NCI-H146 (cell line): ENCODE measurements at places on chromosomes 5 and 9.

GRCh38 chr9:11190719-11191118, 577.9 kb upstream of the PTPRD start:
- no peak for DNase-seq

- DNase-seq = no peak
Measured at GRCh38 chr9:133154097-133154989, 9.4 kb downstream of the GBGT1 start.

GRCh38 chr5:115064380-115064779, 105.3 kb downstream of the TRIM36 start:
- DNase-seq = no peak

GRCh38 chr5:55913466-55914413, 62.6 kb downstream of the IL31RA start:
- DNase-seq = no peak

- DNase-seq = no peak
Measured at GRCh38 chr9:84970432-84970831, 300.9 kb downstream of the NTRK2 start.

DNA sequence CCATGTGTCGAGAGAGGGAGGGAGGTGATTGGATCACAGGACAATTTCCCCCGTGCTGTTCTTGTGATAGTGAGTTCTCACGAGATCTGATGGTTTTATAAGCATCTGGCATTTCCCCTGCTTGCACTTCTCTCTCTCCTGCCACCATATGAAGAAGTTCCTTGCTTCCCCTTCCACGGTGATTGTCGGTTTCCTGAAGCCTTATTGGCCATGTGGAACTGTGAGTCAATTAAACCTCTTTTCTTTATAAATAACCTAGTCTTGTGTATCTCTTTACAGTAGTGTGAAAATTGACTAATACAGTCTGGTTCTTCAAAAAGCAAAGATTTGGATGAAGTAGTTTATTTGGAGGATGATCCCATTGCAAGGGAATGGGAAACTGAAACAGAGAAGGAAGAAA, 11.3 kb upstream of the MIER3 start:
- no peak for DNase-seq

DNA sequence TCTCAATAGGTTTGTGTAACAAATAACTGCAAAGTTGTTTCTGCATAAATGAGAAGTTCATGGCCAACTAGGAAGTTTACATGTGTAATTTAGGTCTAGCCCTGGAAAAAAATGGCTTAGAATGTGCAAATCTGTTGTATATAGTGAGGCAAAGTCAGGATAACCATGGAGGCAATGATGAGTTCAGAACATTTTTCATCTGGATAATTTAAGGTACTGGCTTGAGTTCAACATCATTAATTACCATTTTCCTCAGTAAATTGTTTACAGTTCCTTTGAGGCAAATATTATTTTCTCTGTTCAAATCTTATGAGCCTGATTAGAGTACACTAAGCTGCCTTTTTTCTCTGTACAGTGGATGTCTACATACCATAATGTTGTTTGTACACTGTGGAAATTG, 1259.0 kb upstream of the NUDT12 start:
- DNase-seq = no peak

DNA sequence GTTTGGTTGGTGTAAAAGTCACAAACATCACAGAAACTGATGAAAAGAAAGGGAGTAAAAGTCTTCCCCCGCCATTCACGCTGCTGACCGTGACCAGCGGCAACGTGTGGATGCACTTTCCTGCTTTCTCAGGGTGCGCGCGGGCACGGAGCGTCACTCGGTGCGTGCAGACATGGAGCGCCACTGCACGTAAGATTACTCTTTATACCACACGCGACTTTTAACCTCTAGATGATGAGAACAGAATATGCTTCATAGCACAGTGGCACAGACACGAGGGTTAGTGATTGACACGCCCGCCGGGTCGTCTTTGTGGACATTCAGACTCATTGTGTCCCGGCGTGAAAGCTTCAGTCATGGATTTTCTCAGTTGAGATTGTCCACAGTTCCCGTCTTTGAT, 15.7 kb downstream of the CEP72 start:
- DNase-seq = no peak

GRCh38 chr9:35350827-35351549, 138.9 kb upstream of the RUSC2 start:
- DNase-seq = no peak

- DNase-seq = peak; percentile 95
Measured at GRCh38 chr9:78695519-78695918, 398.6 kb downstream of the PSAT1 start.

DNA sequence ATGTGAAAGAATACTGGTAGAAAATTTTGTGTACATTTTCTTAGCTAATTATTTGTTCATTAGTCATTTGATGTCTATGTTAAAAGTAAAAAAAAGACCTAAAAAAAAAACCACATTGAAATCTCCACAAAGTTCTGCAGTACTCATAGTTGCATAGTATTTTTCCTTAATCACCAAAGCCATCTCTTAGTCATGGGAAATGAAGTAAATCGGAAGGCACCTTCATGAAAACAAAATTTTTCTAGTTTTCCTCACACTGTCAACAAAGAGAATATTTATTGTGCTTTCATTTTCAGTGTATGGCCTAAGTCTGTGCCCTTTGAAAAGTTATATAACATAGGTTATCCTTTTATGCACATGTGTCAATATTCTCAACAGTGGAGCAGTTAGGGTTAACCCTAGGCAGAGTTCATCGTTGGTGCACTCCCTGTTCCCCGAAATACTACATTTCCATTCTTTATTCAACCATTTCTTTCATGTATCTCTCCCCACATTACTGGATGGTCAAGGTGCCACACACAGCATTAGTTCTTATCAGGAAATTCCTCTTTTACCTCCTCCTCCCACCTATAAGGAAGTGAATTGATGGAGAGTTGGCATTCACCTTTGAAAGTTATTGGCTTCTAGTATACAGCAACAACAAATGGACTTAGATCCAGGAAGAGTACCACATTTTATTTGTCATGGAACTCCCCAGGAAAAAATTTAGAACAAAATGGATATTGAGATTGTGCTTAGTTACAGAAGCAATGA, 93.1 kb downstream of the NUDT12 start:
- DNase-seq = no peak

- no peak for DNase-seq
Measured at GRCh38 chr5:131193106-131193505, 22.4 kb downstream of the LYRM7 start.

GRCh38 chr5:15932066-15932465, 247.5 kb downstream of the MARCHF11 start:
- no peak for DNase-seq

DNA sequence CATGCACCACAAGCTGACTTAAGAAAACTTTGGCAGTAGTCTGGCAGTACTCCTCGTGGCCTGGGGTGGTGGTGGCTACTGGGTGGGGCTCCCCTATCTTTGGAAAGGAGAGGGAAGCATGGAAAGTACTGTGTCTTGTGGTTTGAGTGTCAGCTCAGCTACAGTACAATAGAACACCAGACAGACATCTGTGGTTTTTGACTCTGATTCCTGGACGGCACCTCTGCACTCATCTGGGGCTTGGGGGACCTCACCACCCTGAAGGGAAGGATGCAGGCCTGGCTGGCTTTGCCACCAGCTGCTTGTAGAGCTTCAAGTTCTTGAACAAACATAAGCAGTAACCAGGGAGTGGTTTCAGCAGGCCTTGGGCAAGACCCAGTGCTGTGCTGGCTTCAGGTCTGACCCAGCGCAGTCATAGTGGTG, 40.6 kb downstream of the TNFSF8 start:
- no peak for DNase-seq

- DNase-seq = no peak
Measured at GRCh38 chr5:84290673-84291072, 94.0 kb downstream of the EDIL3 start.

- DNase-seq = no peak
Measured at GRCh38 chr5:150299571-150300327, 3.0 kb downstream of the ARSI start.

DNA sequence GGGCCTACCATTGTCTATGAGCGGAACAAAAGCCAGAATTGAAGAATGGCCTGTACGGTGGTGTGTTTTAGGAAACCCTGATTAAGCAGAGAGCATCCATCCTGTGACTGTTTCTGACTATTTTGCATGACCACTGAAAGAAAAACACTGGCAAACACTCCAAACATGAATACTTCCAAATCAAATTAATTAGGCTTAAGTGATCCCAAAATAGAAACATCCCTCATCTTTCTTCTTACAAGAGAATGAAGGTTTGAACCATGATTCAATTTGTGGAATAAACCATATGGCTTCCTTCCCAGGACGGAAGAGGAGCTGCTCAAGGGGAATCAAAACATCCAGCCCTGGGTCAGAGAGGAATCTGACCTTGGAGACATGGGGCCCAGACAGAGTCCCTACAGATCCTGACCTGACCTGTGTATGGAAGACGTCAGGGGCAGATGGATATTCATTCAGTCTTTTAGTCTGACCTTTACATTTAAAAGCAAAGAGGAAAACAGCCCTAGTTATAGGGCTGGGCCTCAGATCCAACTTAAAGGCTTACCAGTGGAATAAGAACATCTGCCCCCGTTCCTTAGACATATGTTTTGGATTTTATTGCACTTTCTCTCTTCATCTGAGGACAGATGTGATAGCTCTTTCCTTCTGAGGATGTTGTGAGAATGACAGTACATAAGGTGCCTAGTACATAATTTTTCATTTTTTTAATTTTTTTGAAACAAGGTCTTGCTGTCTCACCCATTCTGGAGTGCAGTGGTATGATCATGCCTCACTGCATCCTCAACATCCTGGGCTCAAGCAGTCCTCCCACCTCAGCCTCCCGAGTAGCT, 17.6 kb upstream of the RECK start:
- DNase-seq = no peak

- peak; percentile 4 for DNase-seq
Measured at GRCh38 chr5:107958861-107959260, 288.1 kb upstream of the EFNA5 start.

DNA sequence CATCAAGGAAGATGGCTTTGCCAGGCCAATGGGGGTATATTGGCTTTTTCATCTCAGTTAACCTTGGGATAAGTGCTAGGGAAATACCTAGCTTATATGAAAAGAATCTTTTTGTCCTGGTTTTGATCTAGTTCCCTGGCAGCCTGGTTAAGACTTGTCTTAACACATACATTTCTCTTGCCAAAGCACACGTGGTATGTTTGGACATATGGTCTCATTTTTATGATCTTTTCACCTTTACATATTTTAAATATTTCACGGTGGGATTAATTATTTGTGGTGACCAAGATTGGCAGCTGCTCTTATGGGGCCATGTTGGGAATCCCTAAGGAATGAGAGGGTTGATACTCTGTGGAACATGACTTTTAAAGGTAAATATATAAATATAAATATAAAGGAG, 312.5 kb downstream of the NPR3 start:
- DNase-seq = no peak

GRCh38 chr5:36751886-36752285, 124.7 kb upstream of the NIPBL start:
- no peak for DNase-seq

DNA sequence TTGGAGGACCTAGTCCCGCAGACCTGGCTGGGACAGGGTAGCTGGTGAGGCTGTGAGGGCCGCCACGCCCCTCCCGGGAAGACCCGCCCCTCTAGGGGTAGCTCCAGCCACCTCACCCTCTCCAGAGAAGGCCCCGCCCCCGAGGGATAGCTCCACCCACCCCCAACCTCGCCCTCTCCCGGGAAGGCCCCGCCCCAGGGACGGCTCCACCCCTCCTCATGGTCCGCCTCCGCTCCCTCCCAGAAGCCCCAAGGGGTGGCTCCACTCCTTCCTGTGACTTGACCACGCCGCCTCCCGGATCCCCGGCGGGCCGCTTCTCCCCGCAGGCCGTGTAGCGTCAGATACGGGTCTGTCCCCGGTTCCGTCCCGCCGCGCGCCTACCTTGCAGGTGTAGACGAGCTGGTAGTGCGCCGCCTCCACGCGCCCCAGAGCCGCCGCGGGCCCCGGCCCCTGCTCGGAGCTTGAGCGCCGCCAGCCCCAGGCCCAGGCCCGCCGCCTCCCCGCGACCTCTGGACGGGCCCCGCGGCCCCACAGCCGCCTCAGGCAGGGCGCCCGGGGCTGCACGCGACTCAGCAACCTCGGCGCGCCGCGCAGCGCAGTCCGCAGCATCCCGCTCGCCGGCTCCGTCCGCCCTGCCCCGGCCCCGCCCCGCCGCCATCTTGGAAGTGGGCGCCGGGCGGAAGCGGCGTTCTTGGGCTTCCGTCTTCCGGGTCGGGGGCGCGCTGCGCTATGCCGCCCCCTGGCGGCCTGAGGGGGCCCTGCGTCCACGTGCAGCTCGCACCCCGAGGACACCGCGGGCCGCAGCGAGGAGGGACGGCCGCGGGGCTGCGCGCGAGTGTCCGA, at the start of gene DNLZ:
DNLZ (minus strand) TSS at position 639 of the 843 bp plus-strand sequence; CDS start at position 609, 30 bp downstream.
- DNase-seq = peak; percentile 90

- DNase-seq = peak; percentile 79
Measured at GRCh38 chr5:176692839-176693476, 45.7 kb downstream of the TSPAN17 start.

DNA sequence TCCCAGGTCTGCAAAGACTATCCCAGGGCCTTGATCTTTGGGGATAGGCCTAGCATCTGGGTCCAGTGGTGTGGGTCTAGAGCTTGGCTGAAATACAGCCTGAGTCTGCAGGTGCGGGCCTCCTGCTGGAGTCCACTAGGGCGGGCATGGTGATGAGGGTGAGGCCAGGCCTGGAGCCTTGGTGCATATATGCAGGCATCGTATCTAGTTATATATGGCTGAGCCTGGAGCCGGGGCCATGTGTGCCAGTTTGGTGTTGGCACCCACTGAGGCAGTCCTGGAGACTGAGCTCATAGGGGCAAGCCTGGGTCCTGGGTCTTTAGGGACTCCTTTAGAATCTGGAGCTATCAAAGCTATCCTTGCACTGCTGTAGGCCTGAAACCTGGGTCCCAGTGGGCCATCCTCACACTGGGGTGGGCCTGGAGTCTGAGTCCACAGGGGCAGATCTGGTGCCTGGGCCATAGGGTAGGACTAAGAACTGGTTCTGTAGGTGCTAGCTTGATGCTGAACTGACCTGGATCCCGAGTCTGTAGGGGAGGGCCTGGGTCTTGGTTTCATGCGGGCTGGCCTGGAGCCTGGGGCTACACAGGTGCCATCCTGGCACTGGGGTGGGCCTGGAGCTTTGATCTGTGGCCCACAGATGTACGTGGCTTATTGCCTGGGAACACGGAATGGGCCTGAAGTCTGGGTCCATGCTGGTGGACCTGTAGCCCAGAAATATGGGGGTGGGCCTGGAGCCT, 346.5 kb upstream of the MEF2C start:
- DNase-seq = no peak

DNA sequence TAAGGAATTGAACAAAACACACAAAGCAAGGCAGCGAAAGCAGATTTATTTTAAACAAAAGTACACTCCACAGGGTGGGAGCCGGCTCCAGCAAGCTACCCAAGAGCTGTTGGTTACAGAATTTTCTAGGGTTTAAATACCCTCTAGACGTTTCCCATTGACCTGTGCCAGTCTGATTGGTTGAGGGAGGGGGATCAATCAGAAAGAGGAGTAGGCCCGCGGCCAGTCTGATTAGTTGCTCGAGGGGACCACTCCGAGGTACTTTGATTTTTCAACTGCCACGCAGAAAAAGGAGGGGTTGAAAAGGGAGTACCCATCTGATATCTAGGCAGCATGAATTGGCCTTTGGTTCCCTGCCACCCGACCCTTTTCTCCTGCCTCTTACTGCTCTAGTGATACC, 998 bp downstream of the SRP19 start:
- peak; percentile 21 for DNase-seq
